HCEC 1CT (cell line): ENCODE measurements at places on chromosomes 13 and 19.

GRCh38 chr13:39154041-39154440 lies 115.8 kb downstream of the NHLRC3 start:
- DNase-seq = no peak

DNA sequence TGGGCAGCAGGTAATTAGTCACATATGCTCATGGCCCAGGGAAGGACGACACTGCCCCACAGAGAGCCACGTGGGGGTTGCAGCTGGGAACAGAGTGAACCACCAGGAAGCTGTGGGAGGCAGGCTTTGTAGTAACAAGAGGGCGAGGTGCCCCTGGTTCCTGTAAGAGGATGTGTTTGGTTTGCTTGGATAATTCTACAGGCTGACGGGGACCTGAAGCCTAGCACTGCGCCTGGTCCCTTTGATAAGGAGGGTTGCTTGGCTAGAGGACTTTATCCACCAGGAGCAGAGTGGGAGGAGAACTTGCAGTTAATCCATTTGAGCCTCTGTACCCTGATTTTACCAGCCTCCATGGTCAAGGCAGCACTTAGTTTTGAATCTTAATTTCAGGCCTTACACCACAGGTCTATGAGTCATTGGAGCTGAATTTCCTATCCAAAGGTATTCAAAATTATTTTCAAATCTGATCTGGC lies 67.4 kb upstream of the CLDN10 start:
- peak; percentile 36 for DNase-seq

- DNase-seq = no peak
Observed at GRCh38 chr19:40588926-40589569, 12.1 kb upstream of the LTBP4 start.

DNA sequence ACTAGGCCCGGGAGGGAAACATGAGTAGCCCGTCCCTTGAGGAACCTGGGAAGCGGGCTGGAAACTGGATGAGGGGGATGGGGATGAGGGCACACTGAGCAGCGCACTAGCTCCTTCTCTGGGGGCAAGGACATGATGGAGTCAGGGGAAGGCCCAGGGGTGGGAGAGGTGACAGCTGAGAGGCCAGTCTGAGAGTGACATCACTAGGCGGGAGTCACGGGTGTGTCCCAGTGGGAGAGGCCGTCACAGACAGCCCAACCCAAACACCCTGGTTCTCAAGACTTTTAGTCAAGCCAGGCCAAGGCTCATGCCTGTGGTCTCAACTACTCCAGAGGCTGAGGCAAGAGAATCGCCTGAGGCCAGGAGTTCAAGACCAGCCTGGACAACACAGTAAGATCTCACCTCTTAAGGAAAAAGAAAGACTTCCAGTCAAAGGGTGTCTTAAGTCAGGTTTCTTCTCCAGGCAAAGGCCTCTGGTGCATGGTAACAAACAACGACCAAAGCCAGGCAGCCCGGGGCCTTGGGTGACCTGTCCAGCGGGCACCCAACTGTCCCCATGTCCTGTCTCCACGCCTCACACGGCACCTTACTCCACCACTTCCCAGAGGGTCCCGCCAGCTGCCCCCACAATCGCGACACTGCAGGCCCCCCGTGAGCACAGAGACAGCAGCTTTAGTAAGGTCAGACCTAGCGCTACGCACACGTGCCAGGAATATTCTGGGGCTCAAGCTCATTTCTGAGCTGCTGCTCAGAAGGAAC lies 25.5 kb upstream of the TIMM44 start:
- no peak for DNase-seq

GRCh38 chr19:47389150-47389556 lies 30.2 kb downstream of the MEIS3 start:
- no peak for DNase-seq
